ENCODE measurements at places on chromosomes 5 and 9. TPM values are rescaled to one million over a fixed set of nuclear protein-coding genes. Genes with fewer than 3 reads are reported as not detected.

CCNO gene
- total RNA-seq = 10.6 TPM

SLC36A3 gene
- total RNA-seq = not detected

OR1Q1 gene
- total RNA-seq = not detected

MZB1 gene
- total RNA-seq = not detected

DMRT2 gene
- total RNA-seq = not detected

FSD1L gene
- total RNA-seq = 6.8 TPM

BASP1 gene
- 84.5 TPM for total RNA-seq

DNA sequence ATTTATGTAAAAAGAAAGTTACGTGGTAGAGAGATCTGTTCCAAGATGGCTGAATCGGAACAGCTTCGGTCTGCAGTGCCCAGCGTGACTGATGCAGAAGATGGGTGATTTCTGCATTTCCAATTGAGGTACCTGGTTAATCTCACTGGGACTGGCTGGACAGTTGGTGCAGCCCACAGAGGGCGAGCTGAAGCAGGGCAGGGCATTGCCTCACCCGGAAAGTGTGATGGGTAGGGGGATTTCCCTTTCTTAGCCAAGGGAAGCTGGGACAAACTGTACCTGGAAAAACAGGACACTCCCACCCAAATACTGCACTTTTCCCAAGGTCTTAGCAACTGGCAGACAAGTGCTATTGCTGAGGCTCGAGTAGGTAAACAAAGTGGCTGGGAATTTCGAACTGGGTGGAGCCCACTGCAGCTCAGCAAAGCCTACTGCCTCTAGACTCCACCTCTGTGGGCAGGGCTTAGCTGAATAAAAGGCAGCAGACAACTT, 13.1 kb upstream of the HSD17B4 start:
- no peaks in the 10 kb centered on the region for H3K36me3 ChIP-seq
- H3K27me3 ChIP-seq = no peaks in the 10 kb centered on the region
- H3K4me1 ChIP-seq = peaks cover 6% of the 10 kb centered on the region
- peak; percentile 52 for DNase-seq
- H3K4me3 ChIP-seq = no peak overlapping the region

- H3K4me1 ChIP-seq = no peaks in the 10 kb centered on the region
- H3K4me3 ChIP-seq = no peak overlapping the region
- H3K27ac ChIP-seq = no peak overlapping the region
- H3K36me3 ChIP-seq = peaks cover 26% of the 10 kb centered on the region
Observed at GRCh38 chr9:128835246-128836210, 5.9 kb upstream of the SPOUT1 start.

DNA sequence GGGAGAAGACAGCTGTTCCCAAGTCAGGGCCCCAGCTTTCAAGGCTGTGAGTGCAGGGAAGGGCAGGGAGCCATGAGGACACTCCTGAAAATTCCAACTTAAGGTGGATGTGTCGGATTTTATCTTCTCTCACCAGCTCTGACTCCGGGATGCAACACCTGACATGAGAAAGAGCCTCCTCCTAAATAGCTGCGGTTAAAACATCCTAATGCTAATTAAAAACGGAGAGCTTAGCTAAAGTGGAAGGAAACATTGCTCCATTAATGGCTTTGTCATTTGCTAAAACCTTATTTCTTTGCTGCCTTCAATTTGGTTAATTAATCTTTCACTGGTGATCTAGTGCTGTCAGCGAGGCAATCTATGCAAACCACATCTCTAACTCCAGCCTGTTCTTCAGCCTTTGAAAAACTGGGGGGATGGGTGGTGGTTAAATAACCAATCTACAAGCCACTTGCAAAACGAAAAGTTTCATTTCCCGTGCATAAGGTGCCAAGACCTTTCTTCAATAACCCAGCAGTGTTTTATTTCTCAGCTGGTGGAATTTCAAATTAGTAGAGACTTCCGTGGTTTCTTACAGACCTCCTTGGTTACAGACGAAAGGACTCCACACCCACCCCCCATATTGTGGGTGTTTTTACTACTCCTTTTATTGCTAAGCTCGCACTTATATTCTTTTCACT, 379.6 kb downstream of the MLLT3 start:
- H3K27me3 ChIP-seq = no peaks in the 10 kb centered on the region
- H3K4me1 ChIP-seq = peaks cover 3% of the 10 kb centered on the region
- H3K4me3 ChIP-seq = no peak overlapping the region
- DNase-seq = no peak
- no peak overlapping the region for H3K27ac ChIP-seq

GRCh38 chr5:124923131-124923530, 176.7 kb upstream of the ZNF608 start:
- no peaks in the 10 kb centered on the region for H3K27me3 ChIP-seq
- no peaks in the 10 kb centered on the region for H3K36me3 ChIP-seq
- DNase-seq = no peak

DNA sequence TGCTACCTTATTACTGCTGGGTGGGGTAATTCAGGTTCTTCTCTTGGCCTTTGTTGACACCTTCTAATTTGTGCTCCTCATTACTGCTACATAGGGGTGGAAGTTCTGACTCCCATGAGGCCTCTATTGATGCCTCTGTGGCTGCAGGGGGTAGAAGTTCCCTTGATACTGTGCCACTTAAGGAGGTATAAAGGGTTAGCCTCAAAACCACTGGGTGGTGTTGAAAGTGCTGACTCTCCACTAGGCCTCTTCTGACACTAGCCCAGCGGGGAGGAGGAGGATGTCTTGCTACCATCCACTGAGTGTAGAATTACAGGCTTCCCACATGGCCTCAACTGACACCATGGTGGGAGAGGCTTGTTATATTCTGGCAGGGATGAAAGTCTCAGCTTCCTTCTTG, 36.7 kb upstream of the CCDC112 start:
- no peaks in the 10 kb centered on the region for H3K36me3 ChIP-seq
- no peaks in the 10 kb centered on the region for H3K27me3 ChIP-seq
- no peak overlapping the region for H3K4me3 ChIP-seq
- DNase-seq = no peak
- H3K27ac ChIP-seq = no peak overlapping the region

GRCh38 chr5:109921735-109922380, 232.1 kb downstream of the MAN2A1 start:
- no peaks in the 10 kb centered on the region for H3K27me3 ChIP-seq
- H3K4me1 ChIP-seq = no peaks in the 10 kb centered on the region
- H3K36me3 ChIP-seq = no peaks in the 10 kb centered on the region

GRCh38 chr5:76942581-76942980, 10.3 kb upstream of the CRHBP start:
- H3K4me3 ChIP-seq = no peak overlapping the region
- no peaks in the 10 kb centered on the region for H3K36me3 ChIP-seq
- no peaks in the 10 kb centered on the region for H3K27me3 ChIP-seq
- H3K4me1 ChIP-seq = peaks cover 7% of the 10 kb centered on the region
- DNase-seq = peak; percentile 25
